Forelimb muscle (tissue), 1 donor: ENCODE measurements at places on chromosomes 1 and 21. TPM values are rescaled to one million over a fixed set of nuclear protein-coding genes. Genes with fewer than 3 reads are reported as not detected.

DNA sequence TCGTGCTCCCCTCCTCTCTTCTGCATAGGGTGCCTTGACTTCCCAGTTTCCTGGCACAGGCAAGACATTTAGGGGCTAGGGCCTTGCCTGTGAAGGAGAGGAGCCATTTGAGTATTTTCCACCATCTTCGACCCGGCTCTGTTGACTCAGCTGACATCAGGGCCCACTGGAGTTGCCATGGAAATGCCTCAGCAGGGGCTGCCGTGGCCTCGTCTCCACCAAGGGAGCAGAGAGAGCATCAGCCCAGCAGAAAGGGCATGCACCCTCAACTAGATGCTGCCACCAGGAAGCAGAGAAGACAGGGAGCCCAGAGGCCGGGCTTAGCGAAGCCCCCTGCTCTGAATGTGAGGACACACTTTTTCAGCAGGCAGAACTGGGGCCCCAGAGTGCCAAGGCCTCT, 101.9 kb upstream of the ACTL8 start:
- no peak for DNase-seq

GRCh38 chr1:54710841-54711240, 4.8 kb upstream of the TTC4 start:
- DNase-seq: no peak

DNA sequence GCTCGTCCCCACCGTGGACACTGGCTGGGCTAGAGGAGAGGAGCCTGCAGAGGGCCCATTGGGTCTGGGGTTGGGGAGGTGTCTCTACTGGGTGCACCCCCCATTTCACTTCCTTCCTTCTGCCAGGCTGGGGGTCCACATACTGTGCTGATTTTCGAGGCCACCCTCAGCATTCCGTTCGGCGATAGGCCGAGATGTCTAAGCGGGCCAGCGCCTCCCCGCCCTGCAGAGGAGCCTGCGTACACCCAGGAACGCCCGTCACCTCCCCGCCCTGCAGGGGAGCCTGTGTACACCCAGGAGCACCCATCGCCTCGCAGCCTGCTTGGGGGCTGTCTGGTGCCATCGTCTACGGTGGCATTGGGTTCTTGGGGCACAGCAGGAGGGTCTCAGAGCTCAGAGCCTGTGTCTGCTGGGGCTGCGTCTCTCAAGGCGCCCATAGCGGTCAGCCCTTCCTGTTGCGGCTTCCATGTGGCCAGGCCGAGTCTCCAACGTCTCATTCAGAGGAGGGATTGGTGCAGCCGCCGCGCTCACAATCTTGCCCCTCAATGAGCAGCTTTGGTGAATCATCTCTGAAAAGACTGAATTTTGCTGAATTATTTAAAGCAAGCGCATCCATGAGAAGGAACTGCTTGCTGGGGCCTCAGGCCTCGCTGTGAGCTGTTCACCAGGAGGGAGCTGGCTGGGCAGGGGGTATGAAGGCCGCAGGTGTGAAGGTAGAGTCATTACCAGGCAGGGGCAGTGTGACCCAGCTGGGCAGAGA, 30.7 kb upstream of the AGPAT3 start:
- no peak for DNase-seq

- DNase-seq: no peak
Measured at GRCh38 chr1:154856049-154856448, 14.0 kb downstream of the KCNN3 start.

GRCh38 chr1:201357636-201358348, 19.7 kb downstream of the TNNT2 start:
- no peak for DNase-seq

GRCh38 chr1:207396168-207396746, 57.9 kb upstream of the CR2 start:
- no peak for DNase-seq

- no peak for DNase-seq
Measured at GRCh38 chr1:199404976-199405375, 622.5 kb upstream of the NR5A2 start.

- no peak for DNase-seq
Measured at GRCh38 chr1:11358984-11359383, 86.0 kb downstream of the UBIAD1 start.

DNA sequence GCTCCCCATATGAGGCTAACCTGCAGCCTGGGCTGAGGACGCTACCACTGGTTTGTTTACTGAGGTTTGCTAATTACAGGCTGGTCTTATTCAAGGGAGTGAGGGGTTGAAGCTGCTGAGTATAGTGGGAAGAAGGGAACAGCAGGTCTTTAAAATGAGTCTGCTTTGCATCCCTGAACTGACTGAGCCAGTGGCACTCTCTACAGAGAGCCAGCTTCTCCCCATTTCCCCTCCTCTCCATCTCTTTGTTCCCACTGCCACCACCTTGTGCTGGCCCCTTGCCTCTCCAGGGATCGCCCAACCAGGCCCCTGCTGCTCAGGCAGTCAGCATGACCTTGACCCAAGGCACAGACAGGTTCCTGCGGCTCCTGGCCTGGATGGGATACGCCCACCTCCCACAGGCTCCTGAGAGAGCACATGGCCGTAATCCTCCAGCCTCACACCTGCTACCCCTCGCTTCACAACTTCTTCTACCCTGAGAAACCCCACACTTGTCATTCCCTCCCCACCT, 45.0 kb downstream of the IER5 start:
- DNase-seq: no peak

GRCh38 chr1:6517435-6517851, 26.0 kb upstream of the PLEKHG5 start:
- no peak for DNase-seq

DNA sequence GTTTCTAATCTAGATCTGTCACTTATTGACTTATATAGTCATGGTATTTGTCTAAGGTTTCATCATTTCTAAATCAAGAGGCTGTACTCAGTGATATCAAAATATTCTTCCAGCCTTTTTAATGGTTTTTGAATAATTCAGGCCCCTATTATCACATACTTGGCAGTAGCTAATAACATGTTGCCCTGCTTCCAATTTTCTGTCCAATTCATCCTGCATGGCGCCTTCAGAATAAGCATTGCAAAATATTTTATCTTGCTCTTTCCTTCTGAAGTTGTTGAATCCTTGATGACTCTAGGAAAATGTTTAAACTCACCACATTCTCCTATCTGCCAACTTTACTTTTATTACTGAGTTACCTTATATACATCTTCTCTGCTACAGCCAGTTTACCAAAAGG, 517.2 kb upstream of the B3GALT2 start:
- DNase-seq: no peak

DNA sequence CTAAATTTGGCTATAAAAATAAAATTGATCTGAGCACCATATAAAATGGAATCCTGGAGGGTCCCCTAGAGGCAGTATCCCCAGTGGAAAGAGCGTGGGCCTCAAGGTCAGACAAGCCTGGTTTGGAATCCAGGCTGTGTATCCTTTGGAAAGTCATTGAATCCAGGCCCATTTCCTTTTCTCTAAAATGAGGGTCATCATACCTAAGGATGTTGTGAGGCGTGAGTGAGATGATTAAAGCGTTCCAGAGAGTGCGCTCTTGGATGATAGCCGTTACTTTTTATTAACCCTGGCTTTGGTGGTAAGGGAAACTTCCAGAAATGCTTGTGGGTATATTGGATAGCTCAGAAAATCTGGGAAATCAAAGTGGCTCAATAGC, 683 bp upstream of the ZNF436 start:
- DNase-seq: no peak

DNA sequence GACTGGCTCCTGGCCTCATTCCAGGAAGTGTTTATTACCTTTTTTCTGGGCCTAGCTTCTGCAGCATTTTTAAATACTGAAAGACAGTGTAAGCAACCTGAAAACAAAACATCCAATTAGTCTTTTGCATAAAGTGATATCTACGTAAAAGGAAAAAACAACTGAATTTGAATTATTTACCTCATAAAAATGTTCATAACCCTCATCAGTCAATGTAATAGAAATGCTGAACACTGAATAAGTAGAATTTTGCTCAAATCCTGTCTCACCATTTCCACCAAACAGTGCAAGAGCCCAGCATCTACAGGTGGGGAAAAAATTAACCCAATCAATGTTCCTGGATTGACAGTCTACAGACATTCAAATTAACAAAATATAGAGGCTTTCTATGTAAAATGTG, 64.0 kb downstream of the NRDC start:
- DNase-seq: no peak

DNA sequence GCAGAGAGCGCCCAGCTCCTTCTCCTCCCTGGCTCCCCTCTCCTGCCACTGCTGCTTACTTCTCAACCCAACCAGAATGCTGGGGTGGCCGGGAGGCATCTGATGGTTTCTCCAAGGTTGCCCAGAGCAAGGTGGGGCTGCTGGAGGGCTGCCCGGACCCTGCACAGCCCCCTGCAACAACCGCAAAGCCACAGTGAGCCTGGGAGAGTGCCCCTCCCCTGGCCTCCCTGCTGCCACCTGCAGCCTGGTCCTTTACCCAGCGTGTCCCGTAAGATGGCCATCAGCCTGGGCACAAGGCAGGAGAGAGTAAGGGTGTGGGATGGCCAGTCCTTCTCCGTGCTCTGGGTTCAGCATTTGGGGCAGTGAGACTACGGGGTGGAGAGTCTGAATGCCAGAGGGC, 17.0 kb downstream of the MX2 start:
- DNase-seq: no peak

- DNase-seq: no peak
Measured at GRCh38 chr1:226979115-226979516, 39.0 kb downstream of the COQ8A start.

Gene FAM72D
- polyA plus RNA-seq: 1.8 TPM

Gene KCNJ6
- polyA plus RNA-seq: 2.1 TPM

Gene APOBEC4
- polyA plus RNA-seq: not detected

Gene MSH4
- 0.33 TPM for polyA plus RNA-seq

Gene TDRD5
- not detected for polyA plus RNA-seq

Gene FCRL1
- polyA plus RNA-seq: 0.25 TPM

Gene MTMR11
- 16.5 TPM for polyA plus RNA-seq
